Activated B cell treated with CpG ODN at 0.5 μM for 24 hours (primary cell): ENCODE measurements at places on chromosomes 7 and 10.

- no peak for DNase-seq
Measured at GRCh38 chr7:100914879-100915447, 19.3 kb upstream of the ACHE start.

GRCh38 chr7:137990251-137990941, 11.5 kb downstream of the CREB3L2 start:
- DNase-seq: no peak

DNA sequence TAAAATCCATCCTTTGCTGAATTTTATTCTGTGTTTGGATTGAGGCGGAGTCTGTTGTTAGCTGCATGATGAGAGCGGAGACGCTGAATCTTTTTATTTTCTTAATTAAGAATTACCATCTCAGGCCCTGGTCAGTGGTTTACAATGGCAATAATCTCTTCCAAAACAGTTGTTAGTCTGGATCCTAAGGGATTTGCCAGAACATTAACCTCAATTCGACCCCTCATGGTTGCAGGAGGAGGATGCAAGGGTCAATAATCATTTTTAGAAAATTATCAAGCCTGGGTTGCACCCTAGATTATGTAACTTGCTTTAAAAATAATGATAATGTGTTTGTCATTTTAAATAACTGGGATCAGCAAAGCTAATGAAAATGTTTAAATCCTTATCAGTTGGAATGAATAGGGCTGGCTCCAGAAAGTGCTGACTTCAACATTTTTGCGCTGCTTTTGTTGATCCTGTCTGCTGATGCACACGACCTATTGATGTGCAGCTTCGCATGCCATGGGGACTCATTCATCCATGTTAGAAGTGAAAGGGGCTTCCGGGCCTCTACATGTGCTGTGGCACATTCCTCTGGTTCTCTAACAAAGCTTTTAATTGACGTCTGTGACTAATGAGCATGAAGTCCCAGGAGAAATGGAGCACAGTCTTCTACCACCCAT, 80.7 kb upstream of the KIAA1217 start:
- no peak for DNase-seq

GRCh38 chr7:141178486-141179135, 104.7 kb downstream of the TMEM178B start:
- no peak for DNase-seq

GRCh38 chr7:46930366-46930765, 651.5 kb downstream of the TNS3 start:
- no peak for DNase-seq

DNA sequence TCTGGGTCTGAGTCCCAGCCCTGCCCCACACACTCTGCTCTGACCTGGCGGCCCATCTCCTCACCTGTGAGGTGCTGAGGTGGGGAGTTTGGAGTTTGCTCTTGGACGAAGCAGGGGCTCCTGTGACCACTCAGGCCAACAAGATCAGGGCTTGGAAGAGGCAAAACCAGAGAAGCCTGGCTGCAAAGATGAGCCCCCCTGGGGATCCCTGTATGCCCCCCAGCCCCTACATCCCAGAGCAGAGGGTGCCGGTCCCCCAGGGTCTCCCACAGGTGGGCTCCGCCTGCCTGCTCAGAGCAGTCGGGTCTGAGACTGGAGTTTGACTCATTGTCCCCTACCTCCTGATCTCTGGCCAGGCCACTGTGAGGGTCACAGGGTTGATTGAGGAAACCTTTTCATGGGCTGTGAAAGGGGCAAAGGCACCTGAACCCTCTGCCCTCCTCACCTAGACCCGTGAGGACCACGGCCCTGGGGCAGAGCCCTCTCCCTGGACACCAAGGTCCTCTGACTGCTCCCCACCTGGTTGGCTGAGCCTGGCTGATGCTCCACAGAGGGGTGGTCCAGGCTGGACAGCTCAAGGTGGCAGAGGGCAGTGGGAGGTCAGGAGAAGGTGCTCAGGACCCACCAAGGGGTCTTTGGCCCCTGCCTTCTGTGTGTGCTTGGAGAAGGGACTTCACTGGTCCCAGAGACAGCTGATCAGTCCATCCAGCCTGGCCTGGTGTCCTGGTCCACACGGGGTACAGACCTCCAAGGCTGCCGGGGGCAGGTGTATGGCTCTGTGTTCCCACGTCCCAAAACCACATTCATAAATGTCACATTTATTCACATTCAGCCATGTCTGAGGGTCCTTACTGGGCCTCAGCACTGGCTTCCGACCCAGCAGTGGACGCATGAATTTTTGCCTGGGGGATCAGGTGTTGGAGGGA, 9.1 kb upstream of the SCART1 start:
- no peak for DNase-seq

DNA sequence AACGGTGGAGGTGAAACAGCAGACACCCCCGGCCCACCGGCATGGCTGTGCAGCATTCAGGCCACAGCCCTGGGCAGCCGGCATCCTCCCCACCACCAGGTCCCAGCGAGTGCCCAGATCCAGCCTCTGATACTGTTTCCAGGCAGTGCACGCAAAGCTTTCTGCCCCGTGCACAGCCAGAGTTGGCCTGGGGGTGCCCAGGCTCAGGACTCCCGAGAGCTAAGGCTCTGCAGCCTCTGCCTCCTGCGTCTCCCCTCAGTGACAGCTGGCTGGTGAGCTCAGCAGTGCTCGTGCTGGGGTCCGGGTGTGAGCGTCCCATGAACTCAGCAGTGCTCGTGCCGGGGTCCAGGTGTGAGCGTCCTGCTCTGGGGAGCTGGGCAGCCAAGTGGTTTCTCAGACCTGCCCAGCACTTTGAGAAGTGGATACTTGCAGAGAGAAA, 65.4 kb downstream of the CFAP46 start:
- no peak for DNase-seq

GRCh38 chr10:60390224-60390626, 550 bp upstream of the ANK3 start:
- DNase-seq: no peak

- no peak for DNase-seq
Measured at GRCh38 chr10:93071177-93071472, 2.6 kb upstream of the CYP26A1 start.

GRCh38 chr7:55193245-55193644, 171.9 kb upstream of the LANCL2 start:
- no peak for DNase-seq

- DNase-seq: no peak
Measured at GRCh38 chr7:94003446-94004023, 620 bp downstream of the BET1 start.

- DNase-seq: no peak
Measured at GRCh38 chr7:14305233-14305866, 315.9 kb upstream of the ETV1 start.

DNA sequence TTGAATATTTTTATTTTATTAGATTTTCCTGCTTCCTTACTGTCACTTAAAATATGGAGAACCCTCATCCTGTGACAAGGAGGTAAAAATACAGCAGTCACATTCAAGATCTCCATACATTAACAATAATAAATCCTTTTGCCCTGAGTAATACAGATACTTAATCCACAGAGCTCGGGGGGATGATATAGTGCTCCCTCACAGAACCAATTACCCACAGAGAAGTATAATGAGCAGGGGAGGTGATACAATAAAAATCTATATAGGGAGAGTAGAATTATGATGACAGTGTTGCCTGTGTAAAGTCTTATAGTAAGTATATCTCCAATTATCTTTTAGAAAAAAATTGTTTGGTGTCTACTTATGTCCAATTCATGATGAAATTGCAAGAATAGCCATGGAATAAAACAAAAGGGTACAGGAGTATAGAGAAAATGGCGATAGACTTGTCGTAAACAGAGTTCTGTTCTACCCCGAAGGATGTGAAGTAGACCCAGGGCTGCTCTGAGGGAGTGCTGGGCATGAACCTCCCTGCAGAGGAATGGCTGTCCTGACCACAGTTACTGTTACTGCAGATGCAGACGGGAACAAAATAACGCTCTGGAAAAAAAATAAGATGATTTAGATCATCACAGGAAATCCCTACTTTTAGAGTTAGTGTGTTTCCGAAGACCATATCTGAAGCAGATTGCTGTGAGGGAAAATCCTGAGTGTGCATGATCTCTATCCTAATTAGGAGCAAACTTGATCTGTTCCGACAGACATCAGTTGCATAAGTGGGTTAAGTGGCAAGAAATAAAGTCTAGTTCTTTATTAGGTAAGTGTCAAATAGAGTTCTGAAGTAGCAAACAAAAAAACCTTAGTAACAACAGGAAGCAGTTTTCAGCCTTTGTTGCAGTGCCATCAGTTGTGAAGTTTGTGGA, 123.7 kb downstream of the KAT6B start:
- DNase-seq: no peak

- DNase-seq: no peak
Measured at GRCh38 chr7:27611059-27611458, 51.6 kb downstream of the HIBADH start.

GRCh38 chr10:93268021-93268420, 194.3 kb downstream of the CYP26A1 start:
- DNase-seq: no peak

DNA sequence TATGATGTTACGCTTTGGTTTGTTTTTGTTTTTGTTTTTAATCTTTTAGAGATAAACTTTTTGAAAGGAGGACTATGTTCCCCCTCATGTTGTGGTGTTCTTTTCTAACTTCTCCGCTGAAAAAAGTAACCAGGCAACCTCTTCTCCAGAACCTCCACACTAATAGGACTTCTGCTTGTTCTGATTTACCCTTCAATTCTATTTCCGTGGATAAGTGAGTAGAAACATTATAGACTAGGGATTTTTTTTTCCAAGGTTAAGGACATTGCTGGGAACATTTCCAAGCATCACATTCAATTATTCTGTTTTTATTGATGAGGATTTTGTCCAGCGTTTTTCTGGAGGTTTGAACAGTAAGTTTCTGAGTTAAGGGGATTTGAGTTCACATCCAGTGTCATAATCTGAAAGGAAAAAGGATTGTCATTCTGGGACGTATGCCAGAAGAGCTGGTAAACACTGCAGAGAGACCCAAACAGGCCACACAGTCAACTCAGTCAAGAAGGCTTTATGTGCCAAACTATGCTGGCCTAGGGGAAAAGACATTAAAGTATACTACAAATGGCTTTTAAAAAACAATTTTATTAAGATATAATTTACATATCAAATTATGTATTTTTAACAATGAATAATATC, 28.3 kb upstream of the RALA start:
- DNase-seq: no peak

DNA sequence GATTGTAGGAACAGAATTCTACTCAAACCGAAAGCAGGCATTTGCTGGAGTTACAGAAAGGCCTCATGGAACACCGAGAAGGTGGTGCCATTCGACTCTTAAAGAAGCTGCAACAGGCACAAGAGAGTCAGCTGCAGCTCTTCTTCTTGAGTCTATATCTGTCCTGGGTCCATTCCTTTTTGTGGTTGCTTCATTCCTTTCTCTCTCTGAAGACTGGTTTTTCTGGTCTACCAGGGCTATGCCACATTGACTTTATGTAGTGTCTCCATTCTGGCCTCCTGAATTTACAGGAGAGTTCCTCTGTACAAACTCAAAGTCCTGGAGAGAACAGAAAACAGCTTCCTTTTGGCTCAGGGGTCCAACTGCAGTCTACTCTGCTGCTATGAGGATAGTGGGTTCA, 132.8 kb downstream of the CFTR start:
- DNase-seq: no peak

GRCh38 chr10:48651839-48652238, 32.8 kb upstream of the WDFY4 start:
- no peak for DNase-seq

DNA sequence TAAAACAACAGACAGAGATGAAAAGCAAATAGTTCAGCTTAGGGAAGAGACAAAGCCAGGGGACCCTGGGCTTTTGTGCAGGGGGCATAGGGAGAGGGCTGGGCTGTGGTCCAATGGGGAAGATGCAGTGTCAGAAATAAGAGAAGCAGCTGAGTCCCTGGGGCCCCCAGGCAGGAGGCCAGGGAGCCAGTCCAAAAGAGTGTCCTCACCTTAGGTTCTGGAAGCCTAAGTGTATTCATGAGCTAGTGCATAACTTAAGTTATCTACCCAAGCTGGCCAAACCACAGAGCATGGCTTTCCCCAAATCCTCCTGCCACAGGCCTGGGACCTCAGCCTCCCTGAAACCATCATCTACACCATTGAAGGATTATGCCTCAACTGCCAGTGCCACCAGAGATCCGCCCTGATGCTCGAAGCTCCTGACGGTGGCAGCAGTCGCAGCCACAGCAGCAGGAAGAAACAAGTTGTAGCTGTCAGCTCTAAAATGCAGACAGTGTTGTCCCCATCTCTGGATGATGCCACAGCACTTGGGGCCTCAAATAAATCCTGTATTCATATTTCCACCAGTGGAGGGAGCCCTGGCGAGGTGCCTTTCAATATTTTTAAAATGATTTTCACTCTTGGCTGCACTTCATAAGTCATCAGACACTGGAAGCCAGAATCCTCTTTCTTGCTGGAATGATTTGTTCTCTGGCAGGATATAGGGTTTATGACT, 574.6 kb downstream of the GRID1 start:
- no peak for DNase-seq

DNA sequence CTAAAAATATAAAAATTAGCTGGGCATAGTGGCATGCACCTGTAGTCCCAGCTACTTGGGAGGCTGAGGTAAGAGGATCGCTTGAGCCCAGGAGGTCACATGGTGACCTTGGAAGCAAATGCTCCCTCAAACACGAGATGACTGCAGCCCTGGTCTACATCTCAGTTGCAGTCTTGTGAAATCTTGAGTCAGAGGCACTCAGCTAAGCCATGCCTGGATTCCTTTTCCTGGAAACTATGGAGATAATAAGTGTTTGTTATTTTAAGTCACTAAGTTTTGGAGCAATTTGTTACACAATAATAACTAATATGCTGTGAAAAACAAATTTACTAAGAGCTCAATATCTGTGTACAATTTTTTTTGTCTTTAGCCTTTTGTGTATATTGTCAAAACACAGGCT, 284.3 kb upstream of the KAT6B start:
- DNase-seq: no peak

GRCh38 chr10:79054203-79055099, 14.3 kb upstream of the ZMIZ1 start:
- DNase-seq: no peak

- DNase-seq: no peak
Measured at GRCh38 chr10:125543796-125544195, 139.2 kb downstream of the TEX36 start.

- no peak for DNase-seq
Measured at GRCh38 chr10:19730907-19731217, 85.4 kb upstream of the PLXDC2 start.

DNA sequence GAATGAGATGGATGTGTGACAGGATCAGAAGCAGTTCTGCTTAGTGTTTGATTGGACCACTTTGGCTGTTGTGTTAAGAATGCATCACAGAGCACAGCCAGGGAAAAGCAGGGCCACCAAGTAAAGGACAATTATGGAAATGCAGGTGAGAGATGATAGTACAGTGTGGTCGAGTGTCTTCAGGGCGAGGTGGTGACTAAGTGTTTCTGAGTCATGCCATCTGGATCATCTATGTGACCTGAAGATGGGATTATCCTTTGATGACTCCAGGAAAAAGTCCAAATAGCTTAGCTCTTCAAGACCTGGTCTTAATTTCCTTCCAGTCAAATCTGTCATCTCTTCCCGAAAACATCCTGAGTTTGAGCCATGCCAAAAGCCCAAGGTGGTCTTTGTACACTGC, 523.2 kb upstream of the IGFBP3 start:
- DNase-seq: no peak

DNA sequence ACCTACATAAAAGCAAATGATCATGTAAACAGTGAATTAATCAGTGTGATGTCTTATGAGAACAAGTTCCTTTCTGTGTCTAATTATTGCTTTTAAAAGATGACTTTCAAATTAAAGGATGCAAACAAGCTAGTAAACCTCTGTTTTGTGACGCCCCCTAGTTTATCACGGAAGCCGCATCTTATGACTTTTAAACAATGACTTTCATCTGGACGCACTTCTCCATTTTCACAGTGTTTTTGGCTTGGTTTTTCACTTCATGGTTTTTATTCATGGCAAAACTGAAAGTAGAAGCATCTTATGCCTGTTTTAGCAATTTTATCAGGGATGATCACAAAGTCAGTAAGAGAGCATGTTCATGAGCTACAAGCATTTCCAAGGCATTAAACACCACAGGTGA, 35.0 kb downstream of the ITGA8 start:
- no peak for DNase-seq
